ENCODE measurements at places on chromosomes 1 and 21.

- no peak for DNase-seq
Observed at GRCh38 chr1:60969971-60970509, 112.3 kb upstream of the NFIA start.

GRCh38 chr1:93584261-93585003 lies 97.2 kb downstream of the BCAR3 start:
- no peak for DNase-seq

DNA sequence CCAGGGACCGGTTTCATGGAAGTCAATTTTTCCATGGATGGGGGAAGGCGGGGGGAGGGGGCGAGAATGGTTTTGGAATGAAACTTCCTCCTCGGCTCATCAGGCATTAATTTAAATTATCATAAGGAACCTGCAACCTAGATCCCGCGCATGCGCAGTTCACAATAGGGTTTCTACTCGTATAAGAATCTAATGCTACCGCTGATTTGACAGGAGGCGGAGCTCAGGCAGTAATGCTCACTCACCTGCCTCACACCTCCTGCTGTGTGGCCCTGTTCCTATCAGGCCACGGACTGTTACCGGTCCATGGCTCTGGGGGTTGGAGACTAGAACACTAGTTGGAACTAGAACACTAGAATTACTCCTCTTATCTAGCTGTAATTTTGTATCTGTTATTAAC lies 38.0 kb downstream of the PRRX1 start:
- no peak for DNase-seq

DNA sequence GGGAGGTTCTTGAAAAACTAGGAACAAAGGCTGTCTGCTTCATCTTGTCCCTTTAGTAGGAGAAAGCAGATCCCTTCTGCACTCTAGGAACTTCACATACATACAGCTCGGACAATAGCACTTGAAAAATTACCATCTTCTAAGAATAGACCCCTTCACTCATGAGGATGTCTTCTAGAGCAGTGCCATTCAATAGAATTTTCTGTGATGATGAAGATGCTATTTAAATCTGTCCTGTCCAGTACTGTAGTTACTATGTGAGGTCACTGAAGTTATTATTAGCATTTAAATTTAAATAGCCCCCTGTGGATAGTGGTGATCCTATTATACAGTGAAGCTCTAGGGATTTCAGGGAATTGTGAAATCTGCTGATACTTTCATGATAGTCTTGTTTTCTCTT lies 46.4 kb upstream of the RAB3GAP2 start:
- no peak for DNase-seq

DNA sequence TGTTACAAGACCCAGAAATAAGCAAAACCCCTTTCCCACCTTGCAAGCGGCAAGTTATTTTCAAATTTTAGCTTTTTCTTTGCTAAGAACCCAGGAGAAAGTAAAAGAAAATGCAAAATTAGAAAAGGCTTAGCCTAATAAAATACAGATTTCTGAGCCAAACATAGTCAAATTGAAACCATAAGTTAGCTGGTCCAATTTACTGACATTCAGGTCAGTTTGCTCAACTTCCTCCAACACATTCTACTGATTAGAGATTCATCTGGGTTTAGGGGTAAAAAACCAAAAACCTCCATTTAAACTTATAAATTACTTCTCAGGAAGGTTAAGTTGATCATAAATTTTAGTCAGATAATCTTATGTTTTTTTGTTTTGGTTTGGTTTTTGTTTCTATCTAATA lies 701.8 kb upstream of the CXADR start:
- no peak for DNase-seq

GRCh38 chr21:36386031-36386642 lies 945 bp downstream of the CHAF1B start:
- no peak for DNase-seq

DNA sequence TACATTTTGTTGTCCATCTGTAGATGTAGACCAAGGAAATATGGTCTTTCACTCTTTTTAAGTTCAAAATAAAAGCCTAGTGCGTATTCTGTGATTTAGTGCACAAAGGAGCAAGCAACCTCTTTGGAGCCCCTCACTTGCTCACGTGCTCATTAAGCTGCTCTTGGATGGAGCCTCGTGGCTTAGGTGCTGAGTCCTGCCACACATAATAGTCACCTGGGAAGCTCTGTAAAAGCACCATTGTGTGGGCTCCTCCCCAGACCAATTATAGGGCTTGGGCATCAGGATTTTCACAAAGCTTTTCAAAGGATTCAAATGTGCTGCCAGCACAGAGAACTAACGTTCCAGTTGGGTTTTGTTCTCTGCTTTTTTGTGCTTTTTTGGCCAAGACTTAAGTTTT lies 85.0 kb downstream of the PCP4 start:
- no peak for DNase-seq

GRCh38 chr1:20511518-20512428 lies 3.8 kb upstream of the MUL1 start:
- no peak for DNase-seq

GRCh38 chr21:41346758-41347157 lies 15.1 kb upstream of the MX2 start:
- DNase-seq: no peak

DNA sequence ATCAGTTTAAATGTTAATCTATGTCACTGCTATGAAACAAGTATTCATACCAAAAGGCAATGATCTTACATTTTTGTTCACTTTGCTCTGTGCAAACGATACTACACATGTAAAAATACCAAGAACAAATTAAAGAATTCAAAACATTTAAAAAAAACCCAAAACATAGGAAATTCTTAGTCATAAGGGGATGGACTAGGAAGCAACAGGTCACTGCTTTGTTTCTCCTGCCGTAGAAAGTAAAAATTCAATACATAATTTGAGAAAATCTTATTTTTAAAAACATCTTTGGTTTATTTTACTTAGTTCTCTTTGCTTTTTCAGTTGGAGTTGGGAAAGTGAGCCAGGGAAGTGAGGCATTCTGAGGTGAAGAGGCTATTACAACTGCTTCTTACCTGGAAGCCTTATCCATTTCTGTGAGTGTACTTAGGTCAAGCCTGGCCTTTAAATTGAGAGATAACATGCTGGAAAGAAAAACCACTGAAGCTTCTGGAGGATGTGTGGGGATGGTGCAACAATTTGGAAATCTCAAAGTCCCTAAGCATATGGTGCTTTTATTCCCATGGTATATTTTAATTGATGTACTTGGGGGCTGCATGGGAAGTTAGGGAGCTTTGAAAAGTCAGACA lies 183.5 kb downstream of the CDC42BPA start:
- DNase-seq: no peak

- no peak for DNase-seq
Observed at GRCh38 chr1:197314682-197315081, 46.6 kb downstream of the CRB1 start.

DNA sequence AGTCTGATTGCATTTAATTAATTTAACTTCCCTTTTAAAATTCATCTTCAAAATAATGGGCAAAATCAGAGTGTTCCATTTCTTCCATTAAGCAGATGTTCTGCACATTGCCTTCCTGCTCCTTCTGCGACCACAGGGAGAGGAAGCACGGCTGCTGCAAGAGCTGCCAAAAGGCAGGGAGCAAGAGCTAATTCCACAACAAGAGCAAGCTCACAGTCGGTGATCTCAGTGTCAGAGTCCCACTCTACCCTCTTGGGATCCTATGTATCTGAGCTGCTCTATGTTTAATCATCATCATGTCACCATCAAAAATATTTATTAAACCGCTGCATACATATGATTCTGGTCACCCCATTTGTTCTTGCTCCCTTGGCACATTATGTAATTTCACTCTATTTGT lies 255.3 kb upstream of the CAMK1G start:
- no peak for DNase-seq

DNA sequence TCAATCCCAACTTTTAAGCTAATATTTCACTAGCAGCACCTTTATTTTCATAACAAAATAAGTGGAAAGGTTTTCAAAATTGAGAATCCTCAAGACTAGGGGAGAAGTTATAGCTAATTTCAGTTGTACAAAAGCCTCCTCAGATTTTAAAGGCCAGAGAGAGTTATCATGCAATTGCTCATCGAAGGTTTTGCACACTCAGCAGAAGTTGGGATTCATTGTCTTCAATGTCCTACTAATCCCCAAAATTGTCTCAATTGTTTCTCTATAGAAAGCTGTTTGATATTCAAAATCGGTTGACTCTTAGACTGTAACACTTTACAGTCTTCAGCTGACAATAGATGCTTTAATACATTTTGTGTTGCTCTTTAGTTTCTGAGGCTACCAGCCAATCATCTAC lies 170.7 kb upstream of the TNR start:
- no peak for DNase-seq

DNA sequence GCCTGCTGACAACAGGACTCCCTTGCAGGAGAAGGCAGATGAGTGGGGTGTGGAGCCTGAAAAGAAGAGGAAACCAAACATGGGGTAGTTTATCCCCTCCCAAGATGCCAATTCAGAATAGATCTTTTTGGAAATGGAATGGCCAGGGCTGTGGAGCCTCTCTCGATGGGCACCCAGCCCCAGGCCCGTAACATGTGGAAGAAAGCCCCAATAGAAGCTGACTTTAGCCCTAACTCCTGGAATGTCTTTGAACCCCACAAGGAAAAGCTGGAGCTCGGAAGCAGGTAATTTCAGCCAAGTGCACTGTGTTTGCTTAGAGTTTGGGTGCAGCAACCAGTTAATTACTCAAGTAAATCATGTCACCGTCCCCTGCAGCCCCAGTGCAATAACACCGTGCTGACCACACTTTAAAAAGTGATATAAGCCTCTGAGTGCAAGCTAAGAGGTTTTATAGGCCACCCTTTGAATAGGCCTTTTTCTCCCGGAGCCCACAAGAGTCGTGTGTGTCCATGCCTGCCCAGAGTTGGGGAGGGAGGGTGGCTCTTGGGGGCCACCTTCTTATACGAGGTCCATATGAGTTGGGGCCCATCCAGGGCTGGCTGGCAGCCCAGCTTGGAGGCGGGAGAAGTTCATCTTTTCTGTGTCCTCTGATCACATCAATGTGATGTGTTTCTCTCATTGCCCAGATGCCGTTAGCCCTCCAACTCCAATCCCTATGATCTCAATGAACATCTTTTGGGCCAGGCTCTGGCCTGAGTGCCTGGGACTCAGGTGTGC lies 153.2 kb downstream of the TRABD2B start:
- no peak for DNase-seq

GRCh38 chr1:48765335-48765734 lies 11.4 kb downstream of the BEND5 start:
- DNase-seq: no peak

GRCh38 chr1:94550800-94551241 lies 9.3 kb upstream of the F3 start:
- no peak for DNase-seq

- DNase-seq: peak; percentile 51
Observed at GRCh38 chr1:228015276-228016180, 8.7 kb downstream of the WNT3A start.

GRCh38 chr1:224589006-224589405 lies 27.1 kb upstream of the CNIH3 start:
- DNase-seq: no peak

- no peak for DNase-seq
Observed at GRCh38 chr1:167276969-167277368, 56.3 kb downstream of the POU2F1 start.

DNA sequence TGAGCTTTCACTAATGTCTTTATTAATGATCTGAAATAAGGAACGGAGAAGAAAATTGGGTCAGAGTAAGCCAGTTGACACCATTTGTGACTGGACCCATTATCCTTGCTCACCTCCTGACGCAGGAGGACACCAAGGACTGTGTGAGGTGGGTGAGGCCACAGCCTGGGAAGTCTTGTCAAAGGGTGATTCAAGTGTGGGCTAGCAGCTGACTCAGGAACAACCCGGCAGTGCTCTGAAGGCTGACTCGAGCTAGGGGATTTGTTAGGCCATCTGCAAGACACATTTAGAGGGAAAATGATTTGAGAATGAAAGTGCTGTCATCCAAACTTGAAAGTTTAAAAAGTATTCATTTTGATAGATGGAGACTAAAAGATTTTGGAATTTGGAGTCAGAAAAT lies 21.2 kb downstream of the PRRX1 start:
- DNase-seq: no peak

DNA sequence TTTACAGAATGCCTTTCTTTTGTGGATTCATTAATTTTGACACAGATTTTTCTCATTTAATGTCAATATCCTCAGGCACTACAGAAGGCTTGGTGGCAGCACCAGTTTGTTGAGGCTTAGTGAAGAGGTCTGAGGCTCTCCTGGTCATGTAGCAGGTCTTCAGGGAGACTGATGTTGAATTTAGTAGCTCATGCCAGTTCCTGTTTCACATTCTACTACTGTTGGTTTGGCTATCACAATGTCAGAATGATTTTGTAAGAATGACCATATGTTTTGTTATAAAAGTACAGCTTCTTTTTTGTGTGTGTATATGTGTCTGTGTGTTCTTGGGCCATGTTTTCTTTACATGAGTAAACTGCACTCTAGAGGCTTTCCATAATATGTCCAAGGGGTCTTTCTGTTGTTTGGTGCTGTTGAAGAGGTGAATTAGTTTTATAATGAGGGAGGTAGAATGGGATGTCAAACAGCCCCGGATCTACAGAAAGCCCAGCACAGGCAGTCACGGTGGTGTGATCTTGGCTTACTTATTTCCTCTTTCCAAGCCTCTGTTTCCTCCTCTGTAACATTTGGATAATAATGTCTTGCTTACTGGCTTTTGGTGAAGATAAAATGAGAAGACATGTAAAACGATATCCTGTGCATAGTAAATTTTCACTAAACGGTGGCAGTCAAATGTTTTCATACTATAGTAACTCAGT lies 32.0 kb downstream of the C1orf21 start:
- no peak for DNase-seq

DNA sequence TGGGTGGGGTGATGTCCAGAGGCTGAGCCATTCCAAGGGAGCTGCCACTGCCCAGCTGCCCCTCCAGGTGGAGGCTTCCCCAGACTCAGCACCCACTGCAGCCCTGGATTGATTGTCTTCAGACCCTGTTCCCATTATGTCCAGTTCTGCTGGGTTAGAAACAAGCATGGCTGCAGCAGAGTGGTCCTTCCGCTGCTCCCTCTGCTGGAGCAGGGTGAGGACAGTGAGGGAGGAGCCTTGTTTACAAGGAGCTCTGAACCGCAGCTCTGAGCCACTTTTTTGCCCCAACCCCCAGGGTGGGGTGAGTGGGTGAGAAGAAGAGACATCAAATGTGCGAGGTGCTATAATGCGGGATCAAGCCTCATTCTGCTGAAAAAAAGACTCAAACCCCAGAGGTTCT lies 2.3 kb downstream of the TNNT2 start:
- peak; percentile 33 for DNase-seq

- DNase-seq: peak; percentile 48
Observed at GRCh38 chr1:112267929-112268328, 128.1 kb upstream of the CTTNBP2NL start.

DNA sequence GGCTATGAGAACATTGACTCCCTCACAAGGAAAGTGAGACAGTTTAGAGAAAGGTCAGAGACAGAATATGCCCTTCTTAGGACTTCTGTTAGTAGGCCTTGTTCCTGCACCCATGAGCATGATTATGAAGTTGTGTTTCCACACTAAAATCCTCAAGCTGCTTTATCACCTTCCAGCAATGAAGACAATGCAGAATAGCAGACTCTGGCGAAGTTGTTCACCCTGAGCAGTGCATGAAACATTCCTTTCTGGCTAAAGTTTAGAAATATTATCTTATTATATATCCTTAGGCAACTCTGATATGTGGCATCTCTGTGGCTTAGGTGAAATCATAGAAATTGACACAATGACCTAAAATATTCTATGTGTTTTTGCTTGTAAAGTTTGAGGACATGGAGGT lies 13.9 kb upstream of the OR2G2 start:
- DNase-seq: no peak

GRCh38 chr21:35111321-35111930 lies 62.3 kb upstream of the RUNX1 start:
- DNase-seq: no peak

Measured in heart left ventricle (tissue), 16 donors.